ENCODE measurements at places on chromosomes 12 and 14.

DNA sequence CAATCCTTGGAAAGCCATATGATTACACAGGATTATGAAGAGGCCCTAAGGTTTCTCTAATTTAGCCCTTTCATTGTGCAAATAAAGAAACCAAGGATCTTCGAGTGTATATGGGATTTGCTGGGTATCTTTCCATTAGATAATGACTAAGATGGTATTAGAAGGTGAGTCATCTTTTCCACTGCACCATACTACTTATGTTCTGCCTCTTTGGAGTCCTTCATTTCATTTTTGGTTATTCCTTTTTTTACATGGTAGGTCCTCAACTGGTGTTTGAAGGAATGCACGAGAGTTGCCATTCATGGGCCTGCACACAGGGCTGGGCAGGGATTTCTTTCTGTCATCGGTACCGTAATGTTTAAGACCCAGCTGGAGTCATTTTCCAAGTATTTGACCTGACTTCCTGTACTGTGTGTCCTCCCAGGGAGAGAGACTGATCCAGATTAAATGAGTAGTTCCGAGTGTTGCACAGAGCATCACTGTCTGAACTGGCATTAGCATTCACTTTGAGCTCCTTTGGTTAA lies 85.7 kb downstream of the BORCS5 start:
- DNase-seq, result no peak

DNA sequence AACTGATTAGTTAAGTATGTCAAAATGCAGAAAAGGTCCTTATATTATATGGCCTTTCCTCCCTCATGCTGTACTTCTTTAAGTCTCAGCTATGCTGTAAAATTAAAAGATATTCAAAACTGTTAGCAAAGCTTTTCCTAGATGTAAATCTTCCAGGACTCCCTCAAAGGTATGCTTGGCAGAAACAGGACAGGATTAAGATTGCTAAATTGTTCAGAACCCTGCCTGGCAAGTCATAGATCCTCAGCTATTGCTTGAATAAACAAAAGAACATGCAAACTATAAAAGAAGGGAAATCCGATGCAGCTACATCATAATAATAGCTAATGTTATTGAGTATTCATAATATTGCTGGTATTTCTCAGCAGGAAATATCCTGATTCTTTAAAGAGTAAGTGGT lies 322.6 kb downstream of the CCDC91 start:
- no peak for DNase-seq

GRCh38 chr12:47576289-47576945 lies 129.4 kb downstream of the RPAP3 start:
- DNase-seq, result no peak

DNA sequence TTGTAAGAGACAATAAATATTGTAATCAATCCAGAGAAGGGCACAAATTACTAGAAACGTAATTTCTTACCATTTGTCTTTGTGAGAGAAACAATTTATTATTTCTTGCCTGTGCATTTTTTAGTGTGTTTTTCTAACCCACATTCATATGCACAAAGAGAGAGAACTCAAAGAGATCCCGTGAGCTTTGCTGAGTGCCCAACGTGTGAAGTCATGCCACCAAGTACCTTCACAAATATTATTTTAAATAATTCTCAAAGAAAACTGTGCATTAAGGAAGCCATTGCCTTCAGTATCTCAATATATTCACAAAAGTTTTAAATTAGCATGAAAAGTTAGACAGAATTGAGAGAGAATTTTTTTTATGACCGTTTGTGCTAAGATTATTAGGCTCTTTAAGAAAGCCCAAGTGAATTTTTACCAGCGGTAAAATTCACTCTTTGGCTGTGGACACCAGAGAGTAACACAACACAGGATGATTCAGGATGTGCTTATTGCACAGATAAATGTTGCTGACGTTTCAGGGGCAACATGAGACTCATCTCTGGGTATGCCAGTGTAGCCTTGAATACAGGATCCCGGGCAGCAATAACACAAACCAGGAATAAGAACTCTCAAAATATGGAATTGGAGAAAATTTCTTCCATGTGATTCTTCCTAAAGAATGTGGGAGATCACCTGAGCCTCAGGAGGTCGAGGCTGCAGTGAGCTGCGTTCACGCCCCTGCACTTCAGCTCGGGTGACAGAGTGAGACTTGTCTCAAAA lies 2.9 kb downstream of the ARHGDIB start:
- DNase-seq, result no peak

DNA sequence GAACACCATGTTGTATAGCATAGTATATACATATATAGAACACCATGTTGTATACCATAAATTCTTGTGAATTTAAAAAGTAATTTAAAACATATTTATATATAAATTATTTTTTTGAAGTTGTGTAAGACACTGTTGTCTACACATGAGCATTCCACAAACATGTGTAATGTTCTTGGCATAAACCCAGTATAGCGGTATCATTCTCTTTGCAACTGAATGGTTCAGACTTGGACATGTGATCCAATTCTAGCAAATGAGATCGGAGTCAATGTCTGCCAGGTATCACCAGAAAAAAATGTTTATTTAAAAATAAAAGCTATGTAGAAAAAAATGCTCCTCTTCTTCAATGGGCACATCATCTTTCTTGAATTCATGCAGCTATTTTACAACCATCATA lies 33.9 kb downstream of the CEP290 start:
- DNase-seq, result no peak

- no peak for DNase-seq
Observed at GRCh38 chr14:97594306-97594705, 797.1 kb downstream of the VRK1 start.

DNA sequence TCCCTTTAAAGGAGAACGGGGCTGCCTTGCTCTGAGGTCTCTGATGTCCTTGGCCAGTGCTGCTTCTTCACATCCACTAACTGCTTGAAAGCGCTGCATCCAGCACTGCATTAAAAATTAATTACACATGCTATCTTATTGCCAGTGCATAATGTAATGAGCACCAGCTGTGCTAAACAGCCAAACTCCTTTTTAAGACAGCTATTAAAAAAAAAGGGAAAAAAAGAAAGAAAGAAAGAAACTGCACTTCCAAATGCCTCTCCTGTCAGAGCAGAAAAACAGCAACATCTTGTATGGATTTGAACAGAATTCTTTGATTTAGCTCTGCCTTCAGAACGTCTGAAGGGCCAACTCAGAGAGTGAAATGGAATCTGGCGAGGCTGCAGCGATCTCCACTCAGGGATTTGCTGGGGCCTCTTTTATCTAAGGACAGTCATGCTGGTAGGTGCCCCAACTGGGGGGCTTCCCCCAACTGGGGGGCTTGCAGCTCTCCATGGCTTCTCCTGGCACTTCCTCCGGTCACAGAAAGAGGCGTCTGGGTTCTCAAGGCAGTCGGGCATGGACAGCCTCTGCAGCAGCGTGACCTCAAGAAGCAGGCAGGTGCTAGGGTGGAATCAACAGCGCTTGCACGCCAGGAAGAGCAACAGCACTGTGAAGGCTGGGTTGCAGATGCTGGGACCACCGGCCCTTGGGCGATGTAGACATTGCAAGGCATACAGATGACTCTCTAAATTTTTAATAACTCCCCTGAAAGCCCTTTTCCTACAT lies 46.4 kb downstream of the BCL11B start:
- DNase-seq, result no peak

GRCh38 chr12:75981247-75982168 lies 50.1 kb downstream of the PHLDA1 start:
- no peak for DNase-seq

DNA sequence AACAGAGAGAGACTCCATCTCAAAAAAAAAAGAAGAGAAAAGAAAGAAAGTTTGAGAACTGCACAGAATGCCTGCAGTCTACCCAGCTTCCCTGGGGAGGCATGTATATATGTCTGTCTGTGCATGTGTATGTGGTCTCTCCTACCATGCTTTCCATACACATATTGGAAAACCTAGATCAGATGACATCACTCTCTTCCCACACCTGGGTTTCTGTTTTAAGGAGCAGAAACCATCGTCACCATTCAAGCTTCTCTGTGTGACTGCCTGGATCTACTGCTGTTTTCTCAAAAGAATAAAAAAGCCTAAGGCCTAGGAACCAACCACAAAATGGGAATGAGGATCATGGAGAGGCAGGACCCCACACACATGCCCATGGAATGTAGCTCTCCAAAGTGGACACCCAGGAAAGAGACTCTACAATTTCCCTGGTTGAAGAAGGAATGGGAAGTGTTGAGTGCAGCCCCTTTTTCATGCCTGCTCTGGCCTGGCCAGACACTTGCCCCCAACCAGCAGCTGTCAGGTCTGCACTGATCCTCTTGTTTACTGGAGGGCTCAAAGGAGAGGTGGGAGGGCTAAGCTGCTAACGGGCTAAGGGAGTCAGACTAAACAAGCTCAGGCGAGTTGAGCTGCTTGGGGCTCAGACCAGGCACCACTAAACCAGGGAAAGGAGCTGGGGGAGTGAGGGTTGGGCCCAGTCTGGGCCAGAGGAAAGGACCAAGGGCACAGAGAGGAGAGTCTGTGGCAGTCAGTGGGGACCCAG lies 7.7 kb upstream of the PCK2 start:
- no peak for DNase-seq

DNA sequence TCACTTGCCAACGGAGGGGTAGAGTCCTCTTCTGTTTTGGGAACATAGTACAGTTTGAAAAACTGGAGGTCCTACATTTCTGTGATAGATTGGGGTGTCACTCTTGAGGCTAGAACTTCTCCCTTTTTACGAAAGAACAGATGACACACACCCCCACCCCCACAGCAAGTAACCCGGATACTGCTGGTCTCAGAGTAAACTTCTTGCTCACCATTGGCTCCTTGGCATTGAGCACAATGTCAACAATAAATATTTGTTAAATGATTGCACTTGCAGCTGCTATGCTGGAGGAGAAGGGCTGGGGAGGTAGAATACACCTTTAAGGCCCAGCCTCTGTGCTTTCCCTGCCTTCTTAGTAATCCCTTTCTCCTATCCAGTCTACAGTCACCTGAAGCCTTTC lies 149.8 kb downstream of the TGFB3 start:
- DNase-seq, result no peak

DNA sequence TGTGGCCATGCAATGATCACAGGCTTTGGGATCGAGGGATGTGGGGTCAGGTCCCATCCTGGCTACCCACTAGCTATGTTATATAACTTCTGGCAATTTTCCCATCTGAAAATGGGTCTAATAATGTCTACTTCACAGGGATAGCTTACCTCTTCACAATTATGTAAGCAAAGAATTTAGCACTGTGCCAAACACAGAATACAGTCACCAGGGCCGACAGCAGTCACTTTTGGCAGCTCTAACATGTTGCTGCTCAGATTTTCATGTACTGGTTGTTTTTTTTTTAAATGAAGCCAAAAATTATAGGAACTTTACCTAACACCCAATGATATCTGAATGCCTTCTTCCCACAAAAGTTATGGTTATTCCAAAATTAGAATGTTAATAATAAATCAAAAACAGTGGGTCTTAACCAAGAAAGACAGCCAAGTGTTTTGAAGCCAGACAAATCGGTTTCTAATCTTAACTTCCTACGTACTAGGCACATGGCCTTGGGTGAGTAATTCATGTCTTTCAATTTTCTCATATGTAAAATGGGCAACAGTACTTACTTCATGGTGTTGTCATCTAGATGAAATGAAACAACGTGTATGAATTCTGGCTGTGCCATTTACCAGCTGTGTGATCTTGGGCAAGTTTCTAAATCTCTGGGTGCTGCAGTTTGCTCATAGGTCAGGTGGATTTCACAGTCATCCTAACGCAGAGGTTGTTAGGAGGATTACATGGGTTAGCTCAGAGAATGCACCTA lies 13.0 kb upstream of the PCED1B start:
- DNase-seq, result no peak

- no peak for DNase-seq
Observed at GRCh38 chr14:23385244-23385641, 8.4 kb downstream of the CMTM5 start.

DNA sequence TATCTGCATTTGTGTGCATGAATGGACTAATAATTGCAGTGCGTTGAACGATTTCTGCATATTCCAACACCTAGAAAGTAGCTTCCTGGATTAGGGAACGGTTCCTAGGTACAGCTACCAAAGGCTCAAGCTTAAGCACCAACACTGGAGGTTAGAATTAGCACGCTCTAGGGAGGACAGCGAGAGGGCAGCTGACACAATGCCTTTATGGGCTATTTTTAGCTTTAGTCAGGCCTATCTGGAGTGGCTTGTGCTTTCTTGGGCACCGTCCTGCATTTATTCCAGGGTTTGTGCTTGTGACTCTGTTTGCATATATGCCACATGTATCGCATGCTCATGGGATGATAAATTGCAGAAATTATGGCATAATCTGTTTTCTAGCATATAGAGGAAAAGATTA lies 13.7 kb downstream of the ETV6 start:
- no peak for DNase-seq

DNA sequence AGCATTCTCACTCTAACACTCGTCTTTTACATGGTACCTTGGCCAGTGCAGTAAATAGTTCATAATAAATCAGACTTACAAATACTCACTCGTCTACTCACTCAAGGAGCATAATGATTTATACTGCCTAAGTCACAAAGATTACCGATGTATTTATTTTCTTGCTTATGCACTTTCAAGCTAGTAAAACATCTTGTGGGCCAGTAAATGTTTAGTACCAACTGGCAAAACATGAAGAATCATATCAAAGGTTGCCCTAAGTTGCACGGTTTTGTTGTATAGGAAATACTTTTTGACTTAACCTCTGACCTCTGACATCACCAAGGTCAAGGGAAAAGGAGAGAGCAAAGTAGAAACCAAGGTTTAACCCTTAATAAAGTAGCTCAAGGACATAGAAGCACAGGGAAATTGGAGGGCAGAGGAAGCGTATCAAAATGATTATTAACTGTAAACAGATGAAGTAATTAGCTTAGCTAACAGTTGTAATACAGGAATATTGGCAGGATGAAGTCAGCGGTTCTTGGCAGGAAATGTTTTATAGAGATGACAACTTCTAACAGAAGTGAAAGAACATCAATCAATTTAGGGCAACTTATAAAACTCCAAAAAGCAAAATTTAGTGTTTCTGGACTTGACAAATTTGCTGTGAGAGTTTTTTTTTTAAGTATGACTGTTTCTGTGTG lies 131.9 kb downstream of the HMGA2 start:
- DNase-seq, result no peak

DNA sequence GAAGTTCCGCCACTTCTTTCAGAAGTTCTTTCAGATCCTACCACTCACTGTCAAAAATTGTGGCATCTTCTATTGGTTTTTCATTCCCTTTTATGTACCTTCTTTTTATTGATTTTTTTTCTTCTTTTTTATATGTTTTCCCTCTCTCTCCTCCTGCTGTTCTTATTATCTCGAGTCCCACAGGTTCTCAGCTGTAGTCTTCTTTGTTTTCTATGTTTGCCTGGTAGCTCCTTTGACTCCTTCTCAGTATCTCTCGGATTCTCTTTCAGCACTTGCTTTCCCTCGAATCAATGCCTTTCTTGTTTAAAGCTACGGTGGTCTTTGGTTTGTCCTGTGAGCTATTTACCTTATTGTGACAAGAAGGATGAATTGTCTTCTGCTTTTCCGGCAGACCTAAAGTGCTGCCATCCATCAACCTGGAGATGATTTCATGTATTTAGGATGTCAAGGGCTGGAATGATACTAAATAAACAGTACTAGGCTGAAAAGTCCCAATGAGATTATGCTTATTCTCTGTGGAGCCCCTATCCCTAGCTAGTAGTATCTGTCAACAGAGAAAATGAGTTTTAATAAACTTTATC lies 541.7 kb downstream of the NOVA1 start:
- no peak for DNase-seq

All from activated naive CD8-positive, alpha-beta T cell treated with anti-CD3 and anti-CD28 coated beads, Interleukin-2, amount 50 U/mL, for 24 hours (primary cell).